Stimulated activated CD8-positive, alpha-beta memory T cell treated with anti-CD3 and anti-CD28 coated beads, Interleukin-4, amount 100 ng/mL, for 1 hour (primary cell): ENCODE measurements at places on chromosomes 12 and 14.

- DNase-seq = no peak
Measured at GRCh38 chr14:89237921-89238529, 179.0 kb downstream of the FOXN3 start.

GRCh38 chr14:37251775-37252174 is 54.0 kb downstream of the MIPOL1 start:
- DNase-seq = no peak

DNA sequence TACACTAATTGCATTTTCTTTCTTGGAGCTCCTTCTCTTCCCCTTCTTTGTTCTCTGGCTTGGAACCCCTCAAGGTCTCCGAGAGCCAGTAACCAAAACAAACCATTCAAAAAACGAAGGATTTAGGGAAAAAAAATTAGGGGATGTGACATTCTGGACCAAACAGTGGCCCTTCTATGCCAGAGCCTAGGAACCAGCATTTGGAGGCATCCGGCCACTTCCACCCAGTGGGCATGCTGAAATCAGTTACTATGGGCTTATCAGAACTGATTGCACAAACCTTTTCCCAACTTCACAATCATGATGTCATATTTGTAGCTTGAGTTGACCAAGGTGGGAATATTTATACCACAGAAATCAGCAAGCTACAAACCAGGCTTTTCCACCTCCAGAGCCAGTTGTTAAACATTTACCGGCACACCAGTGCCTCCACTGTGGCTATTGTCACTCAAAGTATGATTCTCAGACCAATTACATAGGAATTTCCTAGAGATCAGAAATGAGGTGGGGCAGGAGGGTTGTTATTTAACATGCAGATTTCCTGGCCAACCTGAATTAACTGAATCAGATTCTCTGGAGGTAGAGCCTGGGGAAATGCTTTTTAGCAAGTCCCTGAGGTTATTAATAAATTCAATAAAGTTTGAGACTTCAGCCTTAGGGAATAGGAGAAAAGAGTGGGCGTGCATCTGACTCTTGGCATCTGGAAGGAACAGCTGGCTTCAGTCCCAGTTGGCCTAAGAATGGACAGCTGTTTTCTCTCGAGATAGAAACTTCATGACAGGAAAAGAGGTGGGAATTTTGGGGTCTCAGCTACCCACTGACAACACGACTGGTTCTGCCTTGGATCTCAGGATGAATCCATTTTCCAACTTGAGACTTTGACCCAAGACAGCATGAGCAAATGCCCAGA is 273.9 kb downstream of the ZFP36L1 start:
- no peak for DNase-seq

DNA sequence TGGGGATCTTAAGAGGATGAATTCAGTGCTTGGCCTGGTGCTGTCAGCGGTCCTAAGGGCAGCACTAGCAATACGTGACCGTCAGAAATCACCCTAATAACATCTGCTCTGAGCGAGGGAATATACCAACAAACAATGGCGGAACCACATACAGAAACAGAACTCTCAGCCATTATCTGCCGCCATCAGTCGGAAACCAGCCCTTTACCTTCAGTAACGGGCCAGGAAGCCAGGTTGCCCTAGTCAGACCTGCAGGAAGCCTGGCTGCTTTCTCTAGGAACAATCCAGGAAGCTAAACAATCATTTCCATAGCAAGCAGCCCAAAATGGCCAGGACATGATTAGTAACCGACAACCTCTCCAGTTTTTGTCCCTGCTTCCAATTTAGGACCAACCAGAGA is 5.6 kb downstream of the CDCA4 start:
- no peak for DNase-seq

DNA sequence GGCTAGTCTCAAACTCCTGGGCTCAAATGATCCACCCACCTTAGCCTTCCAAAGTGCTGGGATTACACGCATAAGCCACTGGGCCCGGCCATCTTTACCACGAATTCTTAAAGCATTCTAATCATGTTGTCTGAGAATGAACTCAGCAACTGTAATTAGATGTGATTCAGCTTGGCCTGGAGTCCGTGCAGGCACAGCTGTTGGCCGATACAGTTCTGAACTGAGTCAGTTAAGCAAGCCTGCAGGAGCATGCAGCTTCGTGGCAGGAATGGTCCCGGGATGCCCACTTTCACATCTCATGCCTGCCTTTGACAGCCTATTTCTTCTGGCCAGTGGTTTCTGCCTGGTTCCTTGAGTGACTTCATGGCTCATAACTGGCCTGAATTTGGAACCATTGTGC is 194.1 kb downstream of the ANO6 start:
- DNase-seq = no peak
